T-helper 17 cell (primary cell): ENCODE measurements at places on chromosomes 1 and 21.

DNA sequence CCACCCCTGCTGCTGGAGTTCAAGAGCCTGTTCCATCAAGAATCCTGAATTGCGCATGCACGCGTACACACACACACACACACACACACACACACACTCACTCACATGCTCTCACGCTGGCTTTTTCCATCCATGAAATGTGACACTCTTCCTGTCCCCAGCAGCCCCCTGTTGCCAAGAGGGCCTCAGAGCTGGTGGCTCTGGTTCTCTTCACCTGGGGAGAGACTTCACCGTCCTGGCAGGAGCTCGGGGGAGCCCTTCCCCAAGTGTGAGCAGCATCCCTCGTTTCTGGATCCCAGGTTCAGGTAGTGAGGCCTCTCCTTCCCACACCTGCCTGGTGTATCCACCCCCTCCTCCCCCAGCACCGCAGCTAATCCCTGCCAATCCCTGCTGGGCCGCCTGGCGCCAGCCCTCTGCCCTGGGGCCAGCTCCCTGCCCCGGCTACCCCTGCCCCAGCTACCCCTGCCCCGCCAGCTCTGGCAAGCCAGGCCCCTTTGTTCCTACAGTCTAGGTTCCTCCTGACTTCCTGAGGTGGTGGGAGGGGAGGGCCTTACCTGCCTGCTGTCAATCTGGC is 9.9 kb downstream of the PLOD1 start:
- DNase-seq = no peak

- DNase-seq = no peak
Measured at GRCh38 chr1:233543338-233544255, 70.3 kb upstream of the KCNK1 start.

GRCh38 chr1:5239911-5240310 is 585.5 kb downstream of the AJAP1 start:
- no peak for DNase-seq

- DNase-seq = no peak
Measured at GRCh38 chr1:42114229-42114628, 39.0 kb upstream of the GUCA2B start.

GRCh38 chr1:155107309-155108264 is 20.1 kb upstream of the EFNA1 start:
- no peak for DNase-seq
